ENCODE measurements at places on chromosomes 2 and 18.

- DNase-seq, result no peak
Measured at GRCh38 chr2:100817388-100817985, 2.5 kb upstream of the NPAS2 start.

DNA sequence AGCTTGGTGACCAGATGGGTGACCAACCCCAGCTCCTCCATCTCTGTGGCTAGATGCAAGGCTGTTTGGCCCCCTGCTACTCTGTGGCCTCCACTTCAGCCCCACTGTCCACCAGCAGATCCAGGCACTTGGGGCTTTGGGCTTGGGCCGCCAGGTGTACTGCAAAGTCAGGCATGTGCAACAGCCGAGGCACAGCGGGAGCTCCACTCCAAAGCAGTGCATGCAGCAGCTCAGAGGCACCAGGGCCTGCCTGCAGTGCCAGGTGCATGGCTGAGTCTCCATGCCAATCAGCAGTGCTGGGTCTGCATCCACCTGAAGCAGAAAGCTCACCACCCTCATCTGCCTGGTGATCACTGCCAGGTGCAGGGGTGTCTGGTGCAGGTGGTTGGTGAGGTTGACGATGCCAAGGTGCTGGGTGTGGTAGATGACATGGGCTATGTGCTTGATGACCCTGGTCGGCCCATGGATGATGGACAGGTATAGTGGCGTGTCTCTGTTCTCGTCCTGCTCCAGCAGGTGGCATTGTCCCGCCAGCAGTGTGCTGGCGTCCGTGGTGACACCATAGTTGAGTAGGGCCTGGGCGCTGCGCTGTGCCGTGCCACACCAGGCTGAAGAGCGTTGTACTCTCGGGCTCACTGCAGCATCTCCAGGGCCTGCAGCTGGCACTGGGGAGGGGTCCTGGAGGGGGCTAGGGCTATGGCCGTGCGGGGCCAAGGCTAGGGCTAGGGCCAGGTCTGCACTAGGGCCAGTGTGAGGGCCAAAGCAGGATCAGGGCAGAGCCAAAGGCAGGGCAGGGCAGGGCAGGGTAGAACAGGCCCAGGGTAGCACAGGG is 1.0 kb upstream of the ANKRD62 start:
- no peak for DNase-seq

DNA sequence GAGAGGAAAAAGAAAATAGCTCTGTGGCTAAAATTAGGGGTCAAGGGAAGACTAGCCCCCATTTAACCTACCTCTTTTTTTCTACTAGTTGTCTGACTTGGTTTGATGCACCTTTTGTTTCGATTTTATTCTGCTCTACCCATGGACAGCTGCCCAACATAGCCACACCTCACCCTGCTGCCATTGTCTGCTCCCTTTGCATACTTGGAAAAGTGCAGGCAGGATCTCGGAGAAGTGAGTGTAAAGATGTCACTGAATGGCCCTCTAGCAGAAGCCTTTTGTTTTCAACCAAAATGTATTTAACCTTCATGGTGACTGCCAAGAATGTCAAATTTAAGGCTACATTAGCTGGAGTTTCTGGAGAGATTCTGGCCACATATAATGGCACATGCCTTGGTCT is 62.9 kb downstream of the SETBP1 start:
- DNase-seq, result no peak

- no peak for DNase-seq
Measured at GRCh38 chr2:152106464-152106863, 7.6 kb upstream of the CACNB4 start.

DNA sequence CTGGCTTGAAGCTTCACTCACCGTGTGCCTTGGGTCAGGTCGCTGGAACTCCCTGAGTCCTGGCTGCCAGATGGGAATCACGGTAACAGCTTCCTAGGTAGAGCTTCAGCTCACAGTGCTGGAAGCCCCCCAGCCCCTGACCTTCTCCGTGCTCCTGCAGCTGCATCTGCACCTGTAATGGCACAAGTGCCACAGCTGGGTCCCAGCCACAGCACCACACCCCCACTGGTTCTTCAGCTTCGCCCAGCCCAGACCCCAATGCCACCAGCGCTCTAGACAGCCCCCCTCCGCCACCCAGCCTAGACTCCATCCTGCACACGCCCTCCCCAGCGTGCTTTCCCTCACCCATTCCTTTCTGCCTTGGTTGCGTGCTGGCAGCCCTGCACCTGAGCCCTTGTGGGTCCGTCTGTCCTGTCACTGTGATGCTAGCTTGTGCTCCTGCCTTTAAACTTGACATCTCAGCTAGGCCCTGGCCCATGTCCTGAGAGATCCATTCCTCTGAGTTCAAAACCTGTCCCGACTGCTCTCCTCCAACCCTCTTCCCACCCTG is 7.6 kb upstream of the ESPNL start:
- no peak for DNase-seq

- DNase-seq, result no peak
Measured at GRCh38 chr2:95069465-95069864, 44.0 kb downstream of the MAL start.
